ENCODE measurements at places on chromosomes 2 and 18.

- no peak for DNase-seq
These were observed 47.2 kb upstream of the ZNF396 start for GRCh38 chr18:35424356-35424755.

DNA sequence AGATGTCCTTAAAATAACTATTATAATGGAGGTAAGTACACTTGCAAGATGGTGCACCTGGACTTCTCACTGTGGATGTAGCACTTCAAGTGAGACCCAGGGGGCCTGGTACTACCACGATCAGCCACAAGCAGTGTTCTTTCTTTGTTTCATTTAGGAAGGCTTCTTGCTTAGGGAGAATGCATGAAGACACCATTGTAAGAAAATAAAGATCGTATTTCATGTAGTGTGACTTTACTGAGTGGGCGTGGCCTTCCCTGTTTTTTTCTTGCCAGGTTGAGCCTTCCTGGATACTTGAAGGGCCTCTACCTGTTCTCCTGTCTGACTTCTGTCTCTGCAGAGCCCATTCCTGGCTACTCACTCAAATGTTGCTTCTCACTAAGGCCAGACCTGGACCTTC is 615.6 kb upstream of the SOX11 start:
- peak; percentile 16 for DNase-seq

DNA sequence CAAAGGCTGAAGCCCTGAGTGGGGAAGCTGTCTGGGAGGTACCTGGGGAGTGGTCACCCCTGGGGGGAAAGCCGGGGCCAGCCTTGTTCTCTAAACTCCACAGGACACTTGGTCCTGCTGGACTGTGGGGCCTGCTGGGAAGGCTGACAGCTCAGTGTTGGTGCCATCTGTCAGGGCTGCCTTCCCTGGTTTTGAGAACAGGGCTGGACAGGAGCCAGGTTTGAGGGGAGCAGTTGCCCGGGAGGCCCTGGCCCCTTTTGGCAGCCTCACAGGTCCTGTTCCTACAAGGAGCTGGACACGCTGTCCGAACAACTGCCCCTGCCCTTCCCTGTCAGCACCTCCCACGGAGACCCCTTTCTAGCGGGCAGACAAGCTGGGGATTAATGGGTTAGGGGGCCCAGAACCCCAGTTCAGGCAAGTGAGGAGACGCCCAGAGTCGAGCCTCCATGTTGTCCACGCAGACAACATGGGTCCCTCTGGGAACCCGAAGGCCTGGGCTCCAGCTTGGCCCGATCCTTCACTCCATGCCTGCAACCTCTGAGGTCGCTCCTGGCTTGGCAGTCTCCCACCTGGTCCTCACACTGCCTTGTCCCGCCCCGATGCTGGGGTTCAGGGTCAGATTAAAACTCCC is 40.8 kb downstream of the ATOH8 start:
- no peak for DNase-seq

DNA sequence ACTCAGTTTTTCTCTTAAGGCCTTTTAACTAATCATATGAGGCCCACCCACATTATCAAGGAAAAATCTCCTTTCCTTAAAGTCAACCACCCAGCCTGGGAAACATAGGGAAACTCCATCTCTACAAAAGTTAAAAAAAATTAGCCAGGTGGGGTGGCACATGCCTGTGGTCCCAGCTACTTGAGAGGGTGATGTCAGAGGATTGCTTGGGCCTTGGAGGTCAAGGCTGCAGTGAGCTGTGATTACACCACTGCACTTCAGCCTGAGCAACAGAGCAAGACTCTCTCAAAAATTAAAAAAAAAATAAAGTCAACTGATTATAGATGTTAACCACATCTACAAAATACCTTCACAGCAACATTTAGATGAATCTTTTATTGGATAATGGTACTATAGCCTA is 5.8 kb downstream of the DPYSL5 start:
- DNase-seq, result no peak

- no peak for DNase-seq
These were observed 106.5 kb downstream of the SEPTIN10 start for GRCh38 chr2:109507217-109507616.

- no peak for DNase-seq
These were observed 22.5 kb upstream of the TACR1 start for GRCh38 chr2:75221862-75222261.

DNA sequence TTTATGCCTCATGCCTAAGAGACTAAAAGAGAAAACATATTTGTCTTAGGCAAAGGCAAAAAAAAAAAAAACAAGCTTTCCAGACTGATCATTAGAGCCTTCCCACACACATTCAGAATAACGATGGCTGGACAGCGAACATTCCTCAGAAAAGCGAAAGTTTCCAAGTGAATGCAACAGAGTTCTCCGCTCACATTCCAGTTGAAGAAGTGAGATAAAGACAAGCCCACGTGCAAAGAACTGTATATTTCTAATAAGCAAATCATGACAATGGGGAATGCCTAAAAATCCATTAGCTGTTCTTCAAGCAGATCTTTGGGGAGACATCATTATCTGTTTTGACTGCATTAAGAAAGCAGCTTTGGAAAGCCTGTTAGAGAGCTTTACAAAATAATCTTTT is 347.9 kb downstream of the METTL4 start:
- peak; percentile 42 for DNase-seq

DNA sequence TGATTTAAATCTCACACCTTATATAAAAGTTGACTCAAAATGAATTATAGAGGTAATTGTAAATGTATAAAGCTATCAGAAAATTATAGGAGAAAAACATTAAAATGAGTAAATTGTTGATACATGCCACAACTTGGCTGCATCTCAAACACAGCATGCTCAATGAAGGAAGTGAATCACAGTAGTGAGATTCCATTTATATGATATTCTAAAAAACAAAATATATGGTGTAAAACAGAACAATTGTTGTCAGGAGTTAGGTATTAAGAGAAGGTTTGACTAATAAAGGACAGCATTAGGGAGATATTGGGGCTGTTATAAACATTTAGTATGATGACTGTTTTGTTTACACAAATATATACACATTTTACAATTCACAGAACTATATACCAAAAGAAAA is 356.6 kb upstream of the CELF4 start:
- no peak for DNase-seq

- DNase-seq, result peak; percentile 92
These were observed 200.4 kb downstream of the INO80D start for GRCh38 chr2:205885492-205886099.

DNA sequence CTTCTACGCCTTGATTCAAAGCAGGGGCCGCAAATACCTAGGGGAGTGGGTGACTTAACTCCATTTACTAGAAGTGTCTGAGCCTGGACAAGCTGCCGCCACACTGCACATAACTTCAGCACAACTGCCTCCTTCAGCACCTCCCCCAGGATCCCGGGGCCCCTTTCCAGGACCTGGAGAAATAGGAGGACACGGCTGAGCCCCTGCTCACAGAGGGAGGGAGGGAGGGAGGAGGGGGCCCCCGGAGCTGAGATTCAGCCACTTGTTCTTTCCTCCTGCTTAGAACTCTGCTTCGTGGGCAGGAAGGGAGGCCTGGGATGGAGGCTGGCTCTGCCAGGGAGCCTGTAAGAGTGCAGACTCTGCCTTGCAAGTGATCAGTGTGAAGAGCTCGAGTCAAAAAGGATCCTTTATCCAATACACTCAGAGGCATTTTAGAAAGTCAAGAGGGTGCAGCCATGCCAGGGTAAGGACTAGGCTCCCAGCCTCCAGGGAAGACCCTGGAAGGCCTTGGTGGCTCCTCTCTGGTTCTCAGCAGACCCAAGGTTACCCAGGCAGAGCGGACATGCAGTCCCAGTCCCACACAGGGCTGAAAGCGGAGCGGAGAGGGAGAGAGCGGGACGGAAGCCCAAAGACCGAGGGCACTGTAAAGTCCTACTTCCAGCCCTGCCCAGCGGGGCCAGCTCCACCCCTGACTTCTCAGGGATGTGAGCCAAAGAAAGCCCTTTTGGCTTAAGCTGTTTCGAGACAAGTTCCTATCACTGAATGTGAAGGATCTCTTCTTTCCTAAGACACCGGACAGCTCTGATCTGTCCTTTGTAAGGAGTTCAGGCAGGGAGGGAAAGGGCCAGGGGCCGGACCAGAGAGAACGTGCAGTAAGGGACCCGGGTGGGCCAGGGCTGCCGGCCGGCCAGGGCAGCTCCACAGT is 8.6 kb upstream of the ARMC9 start:
- DNase-seq, result peak; percentile 61

- no peak for DNase-seq
These were observed 29.3 kb upstream of the LBH start for GRCh38 chr2:30201990-30202389.

DNA sequence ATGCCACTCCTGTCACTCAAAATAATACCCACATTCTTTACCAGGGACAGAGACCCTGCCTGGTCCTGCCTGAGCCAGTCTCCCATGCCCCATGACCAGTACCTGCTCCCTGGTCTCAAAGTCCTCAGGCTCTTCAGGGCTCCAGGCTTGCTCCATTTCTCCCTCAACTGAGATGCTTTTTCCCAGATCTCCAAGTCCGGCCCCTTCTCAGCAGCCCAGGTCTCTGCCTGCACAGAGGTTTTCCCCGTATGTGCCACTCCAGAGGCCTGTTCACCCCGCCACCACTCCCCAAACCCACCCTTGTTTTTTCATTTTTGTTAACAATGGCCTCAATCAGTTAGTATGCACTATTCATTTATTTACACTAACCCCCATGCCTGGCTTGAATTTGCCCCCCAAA is 499.5 kb upstream of the MYT1L start:
- DNase-seq, result no peak

DNA sequence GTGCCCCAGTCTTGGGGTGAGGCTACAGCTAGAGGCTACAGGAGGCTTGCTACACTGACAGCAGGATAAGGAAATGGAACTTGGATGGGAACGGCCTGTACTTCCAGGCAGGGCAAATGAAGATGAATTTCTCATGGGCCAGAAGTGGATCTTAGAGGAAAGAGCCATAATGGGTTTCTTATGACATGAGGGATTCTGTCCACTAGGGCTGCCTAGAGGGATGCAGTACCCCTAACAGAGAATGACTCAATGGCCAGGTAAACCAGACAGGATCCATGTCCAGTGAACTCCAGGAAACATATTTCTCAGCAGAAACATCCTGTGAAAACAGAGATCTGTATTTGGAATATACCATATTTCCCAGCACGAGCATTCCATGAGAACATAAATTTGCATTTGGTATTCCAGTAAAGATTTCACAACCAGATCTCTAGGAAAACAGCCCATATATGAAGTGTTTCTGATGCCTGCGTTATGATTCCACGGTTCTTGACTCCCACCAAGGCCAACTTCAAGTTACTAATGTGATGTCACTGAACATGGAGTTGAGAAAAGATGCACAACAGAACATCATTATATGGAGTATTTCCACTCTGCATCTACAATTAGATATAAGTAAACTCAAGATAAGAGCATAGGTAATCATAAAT is 11.5 kb upstream of the SLC35F5 start:
- DNase-seq, result no peak

GRCh38 chr2:221896505-221897151 is 324.5 kb upstream of the EPHA4 start:
- DNase-seq, result peak; percentile 18

- no peak for DNase-seq
These were observed 39.2 kb upstream of the RNU4ATAC start for GRCh38 chr2:121491518-121491917.

- no peak for DNase-seq
These were observed 66.4 kb downstream of the MAPK4 start for GRCh38 chr18:50626317-50626716.

DNA sequence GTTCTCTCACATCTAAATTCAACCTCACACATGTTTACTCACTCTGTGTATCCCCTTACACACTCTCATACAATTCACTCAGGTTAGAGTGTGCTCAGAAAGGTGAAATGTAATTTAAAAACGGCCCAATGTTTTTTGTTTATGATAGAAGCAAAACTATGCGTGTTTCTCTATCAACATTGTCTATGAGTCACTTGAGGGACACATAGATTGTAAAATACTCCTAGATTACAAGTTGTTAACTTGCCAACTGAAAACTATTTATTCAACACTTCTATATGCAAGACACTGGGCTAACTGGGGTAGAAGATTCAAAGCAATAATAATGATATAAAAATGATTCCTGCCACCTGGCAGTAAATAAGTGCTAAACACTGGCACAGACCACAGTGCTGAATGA is 24.6 kb downstream of the CCDC195 start:
- no peak for DNase-seq

DNA sequence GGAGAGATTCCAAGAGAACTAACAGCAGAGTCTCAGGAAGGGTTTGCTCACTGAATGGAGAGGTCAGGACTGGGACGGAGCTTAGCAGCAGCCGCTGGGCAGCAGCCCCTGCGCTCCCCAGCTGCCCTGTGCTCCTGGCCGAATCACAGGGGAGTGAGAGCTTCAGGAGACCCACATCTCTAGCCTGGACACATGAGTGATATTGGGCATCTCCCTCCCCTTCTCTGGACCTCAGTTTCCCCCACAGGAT is 511 bp downstream of the MATN3 start:
- peak; percentile 41 for DNase-seq

DNA sequence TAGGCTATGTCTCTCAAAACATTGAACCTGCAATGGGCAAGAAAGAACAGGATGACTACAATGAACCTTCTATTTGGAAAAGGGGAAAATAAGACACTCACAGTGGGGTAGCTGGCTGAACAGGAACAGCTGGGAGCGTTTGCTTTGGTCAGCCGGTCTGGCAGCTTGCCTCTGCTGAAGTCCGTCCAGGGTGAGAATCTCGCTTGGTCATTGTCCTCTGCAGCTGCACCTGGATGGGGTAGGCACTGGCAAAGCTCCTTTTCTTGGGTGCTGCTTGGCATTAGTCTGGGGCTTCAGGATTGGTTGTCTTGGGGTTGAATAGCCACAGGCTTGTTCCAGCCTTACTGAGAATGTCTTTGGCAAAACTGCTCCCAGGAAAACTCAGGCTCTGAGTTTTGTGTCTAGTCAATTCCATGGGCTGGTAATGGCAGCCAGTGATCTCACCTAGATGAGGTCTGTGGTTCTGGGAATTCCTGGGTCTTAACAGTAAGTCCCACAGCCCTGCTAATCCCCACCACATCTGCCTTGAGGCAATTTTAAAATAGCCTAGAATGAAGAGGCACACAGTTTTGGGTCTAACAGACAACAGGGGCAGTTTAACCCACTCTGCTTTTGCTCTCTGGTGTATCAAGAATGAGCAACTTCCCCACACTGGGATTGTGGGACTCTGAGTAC is 13.4 kb downstream of the NEDD4L start:
- DNase-seq, result no peak

DNA sequence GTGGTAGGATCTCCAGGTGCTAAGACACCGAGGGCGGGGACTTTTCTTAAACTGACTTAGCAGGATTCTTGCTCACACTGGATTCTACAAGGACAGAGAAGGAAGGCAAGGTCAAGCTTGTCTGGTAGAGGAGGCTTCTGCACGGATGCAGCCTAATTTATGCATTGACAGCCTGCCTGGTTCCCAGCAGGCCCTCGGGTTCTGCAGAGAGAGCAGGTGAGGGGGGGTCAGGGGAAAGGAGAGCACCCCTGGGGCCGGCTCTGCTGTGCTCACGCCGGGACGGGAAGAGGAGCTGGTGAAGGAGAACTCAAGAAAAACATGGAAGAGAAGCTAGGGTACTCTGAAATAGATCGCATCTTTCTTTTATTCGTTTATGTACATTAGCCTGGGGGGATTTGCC is 46.4 kb downstream of the ADI1 start:
- no peak for DNase-seq

GRCh38 chr2:149885468-149885867 is 297.9 kb upstream of the MMADHC start:
- no peak for DNase-seq

- DNase-seq, result peak; percentile 94
These were observed 2.2 kb upstream of the NRP2 start for GRCh38 chr2:205680067-205680466.

- DNase-seq, result no peak
These were observed 73.2 kb downstream of the TMEM247 start for GRCh38 chr2:46552528-46552927.
